ENCODE measurements at places on chromosomes 4 and X.

DNA sequence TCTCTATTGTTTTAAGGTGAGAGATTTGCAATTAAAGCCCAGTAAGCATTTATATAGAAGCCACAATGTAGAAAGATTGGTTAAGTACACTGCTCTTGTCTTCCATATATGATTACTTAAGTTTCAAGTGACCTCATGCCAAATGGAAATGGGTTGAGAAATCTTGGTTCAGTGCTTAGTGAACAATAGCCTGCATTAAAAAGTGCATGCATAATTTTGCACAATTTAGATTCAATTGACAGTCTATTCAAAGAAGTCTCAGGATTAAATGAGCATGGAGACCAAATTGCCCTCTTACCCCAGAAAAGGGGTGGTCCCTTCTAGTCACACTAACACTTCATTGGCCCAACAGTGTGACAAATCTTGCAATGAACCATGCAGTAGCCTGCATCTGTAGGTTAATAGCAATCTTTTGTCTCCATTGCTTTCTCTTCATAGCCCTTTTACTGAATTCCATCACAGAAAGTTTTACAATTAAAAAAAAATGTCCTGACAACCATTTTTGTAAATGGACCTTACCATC lies 93.6 kb downstream of the HHIP start:
- DNase-seq, result no peak

- DNase-seq, result no peak
Observed at GRCh38 chrX:103910430-103910829, 52.0 kb upstream of the TMSB15B start.

DNA sequence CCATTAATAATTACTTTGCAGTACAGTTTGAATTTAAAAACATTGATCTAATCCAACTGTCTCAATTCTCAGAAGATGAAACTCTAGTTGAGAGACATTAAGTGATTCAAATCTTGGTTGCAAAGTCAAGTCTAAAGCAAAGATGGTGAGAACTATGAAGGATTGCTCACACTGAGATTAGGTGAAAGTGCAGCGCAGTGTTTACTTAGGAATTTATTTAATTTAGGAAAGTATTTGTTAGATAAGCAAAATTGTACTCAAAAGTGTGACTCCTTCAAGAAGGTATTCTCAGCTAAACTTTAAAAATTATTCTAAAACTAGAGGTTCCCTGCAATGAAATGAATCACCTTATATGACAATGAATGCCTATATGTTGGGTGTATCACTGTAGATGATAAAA lies 454.9 kb downstream of the PDGFC start:
- no peak for DNase-seq

- no peak for DNase-seq
Observed at GRCh38 chr4:81085979-81086378, 55.5 kb downstream of the BMP3 start.

GRCh38 chr4:87950493-87950892 lies 25.0 kb upstream of the SPP1 start:
- no peak for DNase-seq

- no peak for DNase-seq
Observed at GRCh38 chr4:2572076-2572475, 35.6 kb downstream of the FAM193A start.

All from activated CD4-positive, alpha-beta T cell treated with anti-CD3 and anti-CD28 coated beads for 48 hours (primary cell).